ENCODE measurements at places on chromosomes 16 and 17.
A peak's percentile ranks its signal among the peaks of the same experiment; 100 is the strongest.

DNA sequence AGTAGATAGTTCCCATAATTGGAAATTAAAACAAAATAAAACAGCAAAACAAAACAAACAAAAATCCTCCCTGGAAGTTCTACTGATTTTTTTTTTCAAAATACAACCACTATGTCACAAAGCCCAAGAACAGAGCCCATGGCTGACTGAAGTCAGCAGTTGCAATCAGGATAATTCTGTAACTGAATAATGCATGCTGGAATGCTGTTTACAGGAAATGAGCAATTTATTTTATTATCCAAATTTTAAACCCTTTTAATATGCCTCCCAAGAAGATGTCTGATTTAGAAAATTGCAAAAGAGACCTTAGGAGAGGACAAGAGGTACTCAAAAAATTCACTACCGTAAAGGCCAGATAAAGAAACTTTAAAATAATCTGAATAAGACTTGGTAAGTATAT is 578.2 kb downstream of the TOX3 start:
- no peak for DNase-seq

GRCh38 chr17:17809531-17810083 is 27.2 kb downstream of the SREBF1 start:
- DNase-seq, result no peak

DNA sequence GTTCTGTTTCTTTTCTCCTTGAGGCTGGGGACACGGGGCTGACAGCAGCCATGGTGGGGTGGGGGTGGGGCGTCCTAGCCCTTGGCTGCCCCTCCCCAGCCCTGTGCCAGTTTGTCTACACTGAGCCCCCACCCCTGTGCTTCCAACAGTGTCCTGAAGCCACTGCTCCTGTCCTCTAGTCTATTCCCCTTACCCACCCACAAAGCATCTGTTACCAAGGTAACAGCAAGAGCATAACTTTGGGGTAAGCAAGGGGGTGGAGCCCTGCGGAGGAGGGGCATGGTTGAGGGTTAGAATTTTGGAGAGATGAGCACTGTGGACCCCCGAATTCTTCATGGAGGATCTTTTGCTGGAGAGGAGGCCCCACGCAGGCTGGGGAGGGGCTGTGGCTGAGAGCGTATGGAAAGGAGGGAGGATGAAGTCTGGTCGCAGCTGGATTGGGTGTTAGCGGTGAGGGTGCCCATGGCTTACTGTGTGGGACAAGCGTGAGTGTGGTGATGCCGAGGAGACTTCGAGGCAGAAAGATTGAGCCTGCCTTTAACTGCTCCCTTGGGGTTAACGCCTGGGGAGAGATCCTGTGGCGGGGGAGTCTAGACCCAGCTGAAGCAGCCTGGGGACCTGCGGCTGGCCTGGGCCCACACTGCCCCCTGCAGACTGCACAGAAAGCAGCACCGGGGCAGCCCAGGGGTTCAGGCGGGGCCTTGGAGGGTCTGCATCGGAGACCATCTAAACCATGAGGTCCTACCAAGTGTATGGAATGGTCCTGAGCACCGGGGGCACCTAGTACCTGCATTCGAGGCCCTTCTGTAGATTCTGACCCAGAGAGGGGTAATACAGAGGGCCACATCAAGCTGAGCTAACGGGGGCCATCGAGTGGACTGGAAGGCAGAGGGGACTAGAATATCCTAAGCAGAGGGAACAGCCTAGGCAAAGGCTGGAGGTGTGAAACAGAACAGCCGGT is 6.1 kb upstream of the STAC2 start:
- peak; percentile 60 for DNase-seq

DNA sequence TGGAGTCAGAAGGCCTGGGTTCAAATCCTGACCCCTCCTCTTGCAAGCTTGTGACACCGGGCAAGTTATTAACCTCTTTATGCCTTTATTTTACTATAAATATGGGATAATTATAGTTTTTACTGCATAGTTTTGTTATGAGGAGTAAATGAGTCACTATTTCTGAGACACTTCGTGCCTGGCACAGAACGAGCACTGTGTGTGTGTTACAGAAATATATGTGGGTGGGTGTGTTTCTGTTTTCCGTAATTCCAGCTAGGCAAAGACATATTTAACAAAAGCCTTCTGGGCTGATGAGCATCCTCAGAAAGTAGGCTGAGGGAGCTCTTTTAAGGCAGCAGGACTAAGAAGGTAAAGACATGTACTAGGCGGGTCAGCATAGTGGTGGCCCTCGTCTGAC is 417.9 kb downstream of the MAF start:
- DNase-seq, result no peak

- no peak for DNase-seq
These were observed 89.5 kb downstream of the TNFRSF13B start for GRCh38 chr17:16882243-16882925.

GRCh38 chr17:44924107-44924544 is 8.8 kb upstream of the GFAP start:
- no peak for DNase-seq

DNA sequence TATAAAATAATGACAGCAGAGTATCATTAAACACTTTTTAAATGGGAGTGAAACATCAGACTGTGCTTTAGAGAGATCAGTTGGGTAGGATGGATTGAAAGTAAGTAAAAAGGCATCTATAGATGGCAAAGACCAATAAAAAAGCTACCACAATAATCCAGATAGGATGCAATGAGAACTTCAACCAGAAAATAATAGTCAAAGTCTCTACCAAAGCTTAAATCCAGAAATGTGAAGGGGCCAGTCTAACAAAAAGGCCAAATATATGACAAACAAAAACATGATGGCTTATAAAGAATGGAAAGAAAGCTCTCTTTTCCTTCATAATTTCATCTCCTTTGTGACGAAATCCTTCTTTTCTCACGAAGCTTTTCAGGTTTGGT is 12.3 kb downstream of the KANSL1 start:
- DNase-seq, result no peak

DNA sequence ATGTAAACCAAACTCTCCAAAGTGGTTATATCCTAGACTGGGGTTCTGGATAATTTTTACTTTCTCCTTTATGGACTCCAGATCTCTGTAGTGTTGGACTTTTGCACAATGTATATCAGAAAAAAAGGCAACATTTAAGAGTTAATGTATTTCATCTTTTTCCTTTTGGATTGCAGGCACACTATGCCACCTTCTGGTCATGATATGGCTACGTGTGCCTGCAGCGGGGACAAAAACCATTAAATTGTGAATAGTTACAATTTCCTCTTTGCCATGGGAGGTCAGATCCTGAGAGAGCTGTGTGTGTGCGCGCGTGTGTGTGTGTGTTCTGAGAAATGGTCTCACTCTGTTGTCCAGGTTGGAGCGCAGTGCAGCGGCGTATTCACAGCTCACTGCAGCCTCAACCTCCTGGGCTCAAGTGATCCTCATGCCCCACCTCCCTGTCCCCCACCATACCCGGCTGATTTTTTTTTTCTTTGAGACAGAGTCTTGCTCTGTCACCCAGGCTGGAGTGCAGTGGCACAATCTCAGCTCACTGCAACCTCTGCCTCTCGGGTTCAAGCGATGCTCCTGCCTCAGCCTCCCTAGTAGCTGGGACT is 4.3 kb upstream of the SGF29 start:
- DNase-seq, result peak; percentile 3

GRCh38 chr16:30067584-30067916 is 2.0 kb downstream of the ALDOA start:
- no peak for DNase-seq

All from stimulated activated naive CD8-positive, alpha-beta T cell treated with anti-CD3 and anti-CD28 coated beads, Interleukin-15, amount 100 ng/mL, for 72 hours (primary cell).